SW480 (cell line): ENCODE measurements at places on chromosomes 5 and 9.
A peak's percentile ranks its signal among the peaks of the same experiment; 100 is the strongest.

DNA sequence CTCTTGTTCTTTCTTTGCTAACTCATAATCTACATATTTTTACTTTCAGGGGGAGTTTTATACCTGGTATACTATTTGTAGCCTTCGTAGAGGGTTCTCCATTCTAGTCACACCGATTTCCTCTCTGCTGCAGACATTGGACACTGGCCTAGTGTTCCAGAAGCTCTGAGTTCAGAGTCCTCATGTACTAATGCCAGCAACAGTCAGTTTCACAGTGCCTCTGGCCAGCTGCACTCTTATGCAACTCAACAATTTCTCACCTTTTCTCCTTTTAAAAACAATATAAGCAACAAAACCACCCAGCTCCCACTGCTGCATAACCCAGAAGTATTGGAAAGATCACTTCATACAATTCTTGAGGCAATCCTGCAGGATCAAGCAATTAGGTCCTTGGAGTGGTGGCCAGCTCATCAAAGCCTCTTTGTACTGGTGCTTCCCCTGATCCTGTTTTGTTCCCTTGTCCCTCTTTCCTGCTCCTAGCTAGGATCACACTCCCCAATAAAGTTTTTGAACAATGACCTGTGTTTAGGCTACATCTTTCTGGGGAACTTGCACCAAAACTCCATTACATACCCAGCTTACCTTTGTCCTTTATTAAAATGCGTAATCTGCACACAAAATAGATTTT lies 98.1 kb upstream of the TUT7 start:
- DNase-seq, result no peak

DNA sequence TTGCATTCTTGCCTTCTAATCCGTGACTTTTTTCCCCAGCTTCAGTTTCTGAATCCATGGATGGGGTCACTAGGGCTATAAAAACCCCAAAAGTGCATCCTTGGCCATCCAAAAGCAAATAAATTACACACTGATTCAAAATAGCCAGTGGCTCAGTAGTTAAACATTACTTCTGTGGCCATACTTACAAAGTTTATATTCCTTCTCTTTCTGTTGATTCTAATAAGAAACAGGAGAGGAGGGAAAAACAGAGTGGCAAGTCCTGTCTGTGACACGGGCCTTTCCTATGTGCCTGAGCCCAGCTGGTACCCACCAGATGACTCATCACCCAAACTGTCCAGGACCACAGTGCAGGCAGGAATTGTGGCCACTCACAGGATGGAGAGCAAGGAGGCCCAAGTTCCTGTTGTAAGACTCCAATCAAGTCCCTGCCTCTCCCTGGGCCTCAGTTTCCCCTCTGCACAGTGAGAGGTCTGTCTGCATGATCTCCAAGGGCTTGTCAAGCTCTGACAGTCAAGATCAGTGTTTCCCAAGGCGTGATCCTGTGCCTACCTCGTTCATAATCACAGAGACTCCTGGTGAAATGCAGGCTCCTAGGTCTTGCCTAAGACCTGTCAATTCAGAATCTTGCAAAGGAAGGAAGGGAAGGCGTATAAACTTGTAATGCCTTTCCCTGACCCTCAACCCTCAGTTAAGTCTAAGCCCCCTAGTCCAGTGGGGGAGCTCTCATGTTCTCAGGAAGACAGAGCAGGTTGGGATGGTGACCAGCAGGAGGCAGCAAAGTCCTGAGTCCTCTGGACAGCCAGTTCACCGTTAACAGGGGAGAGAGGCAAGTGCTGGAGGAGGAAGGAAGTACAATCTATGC lies 29.5 kb downstream of the TNIP1 start:
- peak; percentile 72 for DNase-seq

DNA sequence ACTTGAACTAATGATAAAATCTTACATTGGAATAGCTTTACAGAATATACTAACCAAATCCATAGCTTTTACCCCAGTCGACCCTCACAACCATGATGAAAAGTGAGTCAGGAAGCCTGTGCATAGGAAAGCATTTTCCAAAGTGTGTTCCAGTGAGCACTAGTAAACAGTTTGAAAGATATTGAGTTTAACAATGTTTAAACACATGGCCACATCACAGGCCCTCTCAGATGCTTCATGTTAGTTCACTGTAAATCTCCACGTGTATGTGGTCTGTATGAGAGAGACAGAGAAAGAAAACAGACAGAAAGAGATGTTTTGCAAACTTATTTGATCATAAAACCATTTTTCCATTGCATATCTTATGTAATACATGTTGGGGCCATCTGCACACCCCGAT lies 27.0 kb downstream of the PRUNE2 start:
- no peak for DNase-seq

- DNase-seq, result no peak
Measured at GRCh38 chr5:141958113-141958512, at the start of gene PCDH12. Gene PCDH12, minus strand, starts transcription at chr5:141958202. Its CDS starts 351 bp downstream, at chr5:141957851.
